ENCODE measurements at places on chromosomes 1 and 21.

DNA sequence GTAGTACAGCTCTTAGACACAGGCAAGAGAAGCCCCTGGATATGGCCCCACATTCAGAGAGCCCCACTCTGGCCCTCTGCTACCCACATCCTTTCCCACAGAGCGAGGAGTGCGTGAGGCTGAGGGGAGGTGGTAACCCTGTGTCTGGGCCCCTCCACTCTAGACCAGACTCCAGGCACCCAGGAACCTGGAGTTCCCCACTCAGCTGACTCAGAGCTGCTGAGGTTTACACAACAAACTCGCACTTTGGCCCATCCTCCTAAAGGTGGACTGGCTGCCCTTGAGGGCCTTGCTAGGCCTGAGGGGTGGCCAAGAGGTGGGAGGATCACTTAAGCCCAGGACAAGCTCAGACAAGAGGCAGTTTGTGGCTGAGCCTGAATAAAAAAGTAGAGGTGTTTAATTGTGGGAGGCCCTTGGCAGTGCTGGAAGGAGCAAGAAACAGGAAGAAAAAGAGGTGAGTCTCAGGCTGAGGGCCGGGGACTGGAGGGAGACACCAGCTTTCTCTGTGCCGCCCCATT is 10.7 kb downstream of the MR1 start:
- DNase-seq, result no peak

GRCh38 chr1:101331794-101332193 is 95.0 kb downstream of the S1PR1 start:
- no peak for DNase-seq

DNA sequence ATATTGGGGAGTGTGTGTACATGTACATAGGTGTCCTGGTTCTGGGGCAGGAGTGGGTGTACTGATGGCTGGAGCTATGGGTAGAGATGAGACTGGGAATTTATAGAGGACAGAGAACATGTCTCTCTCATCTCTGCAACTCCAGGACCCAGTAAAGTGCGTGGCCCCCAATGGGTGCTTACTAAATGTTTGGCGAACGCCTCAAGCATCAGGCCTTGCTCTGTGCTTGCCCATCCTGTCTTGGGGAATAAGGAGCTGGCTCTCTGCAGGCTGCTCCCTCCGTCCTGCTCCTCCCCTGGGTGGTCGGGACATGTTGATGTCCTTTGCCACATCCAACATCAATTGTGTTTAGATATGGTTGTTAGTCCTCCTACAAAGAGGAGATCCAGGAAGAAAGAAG is 161.7 kb downstream of the ZSCAN20 start:
- DNase-seq, result no peak

DNA sequence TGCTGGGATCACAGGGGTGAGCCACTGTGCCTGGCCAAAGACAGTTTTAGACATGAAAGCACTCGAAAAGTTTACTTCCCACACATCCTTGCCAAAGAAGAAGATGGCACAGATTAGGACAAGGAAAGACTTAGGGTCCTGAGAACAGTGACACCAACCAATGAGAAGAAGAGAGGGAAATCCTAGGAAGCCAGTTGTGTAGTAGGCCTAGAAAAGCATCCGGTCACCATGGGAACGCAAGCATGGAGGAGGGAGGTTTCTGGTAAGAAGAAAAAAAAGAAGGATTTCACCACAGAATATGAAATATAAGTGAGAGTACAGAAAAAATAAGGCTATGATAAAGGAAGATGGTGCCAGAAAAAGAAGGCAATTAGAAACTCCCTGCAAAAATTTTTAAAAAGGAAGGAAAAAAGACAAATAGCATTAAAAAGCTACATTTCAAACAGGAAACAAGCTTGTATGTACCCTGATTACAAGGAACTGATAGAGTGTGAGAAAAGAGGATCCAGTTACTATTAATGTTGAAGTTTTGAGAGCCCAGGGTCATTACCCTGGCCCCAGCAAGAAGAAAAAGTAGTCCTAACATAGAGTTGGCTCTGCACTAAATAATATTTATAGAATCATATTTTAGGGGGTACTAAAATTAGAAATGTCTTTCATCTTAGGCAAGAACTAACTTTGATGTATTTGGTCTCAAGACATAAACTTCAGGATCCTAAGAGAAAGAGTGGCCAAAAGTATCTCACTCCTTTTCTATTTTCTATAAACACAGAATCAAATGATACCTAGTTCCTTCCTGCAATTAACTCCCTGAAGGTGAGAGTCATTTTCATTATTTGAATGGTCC is 16.1 kb downstream of the DIPK1A start:
- DNase-seq, result no peak

DNA sequence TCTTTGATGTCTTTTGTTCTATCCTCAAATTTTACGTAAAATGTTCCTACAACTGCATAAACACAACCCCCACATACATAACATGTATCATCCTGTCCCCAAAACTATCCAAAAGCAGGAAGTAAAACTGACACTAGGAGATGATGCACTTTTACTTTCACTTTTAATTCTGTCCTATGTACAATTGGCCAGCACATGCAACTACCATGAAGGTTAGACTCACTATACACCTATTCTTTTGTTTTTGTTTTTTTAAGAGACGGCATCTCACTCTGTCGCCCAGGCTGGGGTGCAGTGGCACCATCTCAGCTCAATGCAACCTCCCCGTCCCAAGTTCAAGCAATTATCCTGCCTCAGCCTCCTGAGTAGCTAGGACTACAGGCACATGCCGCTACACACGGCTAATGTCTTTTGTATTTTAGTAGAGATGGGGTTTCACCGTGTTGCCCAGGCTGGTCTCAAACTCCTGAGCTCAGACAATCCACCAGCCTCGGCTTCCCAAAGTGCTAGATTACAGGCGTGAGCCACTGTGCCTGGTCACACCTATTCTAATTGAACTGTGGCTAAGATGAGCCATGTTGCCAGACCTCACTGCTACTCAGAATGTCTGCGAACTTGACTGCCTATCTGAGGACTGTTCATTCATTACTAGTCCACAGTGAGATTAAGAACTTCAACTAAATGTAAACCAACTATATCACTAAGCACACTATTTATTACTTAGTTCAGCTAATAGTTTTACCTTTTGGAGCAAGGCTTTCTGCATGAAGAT is 48.0 kb downstream of the TOR3A start:
- DNase-seq, result peak; percentile 73

DNA sequence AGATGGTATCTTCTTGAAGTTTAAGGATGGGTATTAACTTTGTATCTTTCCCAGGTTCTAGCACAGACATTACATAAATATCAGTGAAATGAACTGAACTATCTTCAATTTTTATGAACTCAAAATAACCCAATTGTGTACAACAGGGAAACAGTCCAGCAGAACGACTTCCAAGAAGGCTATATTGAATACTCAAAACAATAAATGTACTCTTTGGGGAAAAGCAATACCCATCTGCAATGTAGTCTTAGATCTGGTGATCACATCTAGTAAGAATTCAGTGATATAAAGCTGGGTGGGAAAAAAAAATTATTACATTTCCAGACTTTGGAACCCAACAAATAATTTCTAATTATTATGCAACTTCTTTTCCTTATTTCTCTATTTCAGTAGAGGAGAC is 33.1 kb upstream of the GORAB start:
- DNase-seq, result no peak

DNA sequence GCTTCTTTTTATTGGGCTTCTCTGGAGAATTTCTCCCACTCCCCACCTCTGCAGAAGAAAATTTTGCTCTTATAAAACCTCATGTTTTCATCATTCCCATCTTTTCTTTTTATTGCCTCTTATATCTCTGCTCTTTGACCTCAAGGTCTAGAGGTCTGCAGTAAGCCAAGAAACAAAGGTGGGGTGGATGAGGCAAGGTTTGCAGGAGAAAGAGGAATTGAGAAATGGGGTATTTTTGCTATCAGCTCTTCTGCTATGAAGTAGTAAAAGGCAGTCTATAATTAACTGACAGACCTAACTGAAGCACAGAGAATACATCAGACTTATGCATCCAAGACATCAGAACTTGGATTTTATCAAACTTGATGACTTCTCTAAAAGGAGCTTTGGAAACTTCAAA is 22.9 kb downstream of the SYT11 start:
- DNase-seq, result no peak

GRCh38 chr1:230501242-230501641 is 75.1 kb upstream of the PGBD5 start:
- no peak for DNase-seq

- peak; percentile 50 for DNase-seq
These were observed 771 bp downstream of the RABGAP1L start for GRCh38 chr1:174160109-174160473.

GRCh38 chr1:18107369-18108298 is at the start of gene IGSF21:
Gene IGSF21, plus strand, starts transcription at chr1:18107798. Its CDS starts 331 bp downstream, at chr1:18108129.
- no peak for DNase-seq

- no peak for DNase-seq
These were observed 599.1 kb downstream of the PTPRU start for GRCh38 chr1:29835406-29835805.

DNA sequence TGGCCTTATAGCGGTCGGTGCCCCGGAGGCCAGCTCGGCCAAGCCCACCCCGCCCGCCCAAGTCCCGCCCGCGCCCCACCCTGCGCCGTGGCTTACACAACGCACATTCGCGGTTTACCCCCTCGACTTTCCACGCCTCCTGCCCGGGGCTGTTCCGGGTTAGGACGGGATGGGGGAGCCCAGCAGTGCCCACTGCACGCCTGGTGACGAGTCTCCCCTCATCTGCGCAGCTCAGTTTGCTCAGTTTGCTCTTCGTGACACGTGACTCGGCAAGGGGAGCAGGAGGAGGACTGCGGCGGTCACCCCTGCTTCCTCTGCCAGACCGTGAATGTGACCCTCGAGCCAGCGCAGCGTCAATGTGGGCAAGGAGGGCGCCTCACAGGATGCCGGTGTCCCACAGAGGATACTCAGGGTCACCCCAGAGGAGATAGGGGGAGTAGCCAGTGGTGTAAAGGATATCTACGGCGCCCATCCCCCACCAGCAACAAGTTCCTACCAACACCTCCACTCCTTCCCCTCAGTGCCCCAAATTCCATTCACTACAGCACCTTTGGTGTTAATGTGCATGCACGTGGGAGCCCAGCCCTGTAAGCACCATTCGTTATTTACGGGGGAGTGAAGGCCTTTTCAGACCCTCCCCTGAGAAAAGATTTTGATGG is 350 bp upstream of the S100A6 start:
- peak; percentile 97 for DNase-seq

GRCh38 chr1:151790940-151791651 is 796 bp upstream of the TDRKH start:
- DNase-seq, result peak; percentile 46

- DNase-seq, result peak; percentile 75
These were observed 18.5 kb upstream of the MTARC1 start for GRCh38 chr1:220768126-220768601.

GRCh38 chr1:221228594-221228993 is 349.4 kb downstream of the HLX start:
- DNase-seq, result no peak

GRCh38 chr21:27265949-27266348 is 299.1 kb upstream of the ADAMTS5 start:
- DNase-seq, result no peak

DNA sequence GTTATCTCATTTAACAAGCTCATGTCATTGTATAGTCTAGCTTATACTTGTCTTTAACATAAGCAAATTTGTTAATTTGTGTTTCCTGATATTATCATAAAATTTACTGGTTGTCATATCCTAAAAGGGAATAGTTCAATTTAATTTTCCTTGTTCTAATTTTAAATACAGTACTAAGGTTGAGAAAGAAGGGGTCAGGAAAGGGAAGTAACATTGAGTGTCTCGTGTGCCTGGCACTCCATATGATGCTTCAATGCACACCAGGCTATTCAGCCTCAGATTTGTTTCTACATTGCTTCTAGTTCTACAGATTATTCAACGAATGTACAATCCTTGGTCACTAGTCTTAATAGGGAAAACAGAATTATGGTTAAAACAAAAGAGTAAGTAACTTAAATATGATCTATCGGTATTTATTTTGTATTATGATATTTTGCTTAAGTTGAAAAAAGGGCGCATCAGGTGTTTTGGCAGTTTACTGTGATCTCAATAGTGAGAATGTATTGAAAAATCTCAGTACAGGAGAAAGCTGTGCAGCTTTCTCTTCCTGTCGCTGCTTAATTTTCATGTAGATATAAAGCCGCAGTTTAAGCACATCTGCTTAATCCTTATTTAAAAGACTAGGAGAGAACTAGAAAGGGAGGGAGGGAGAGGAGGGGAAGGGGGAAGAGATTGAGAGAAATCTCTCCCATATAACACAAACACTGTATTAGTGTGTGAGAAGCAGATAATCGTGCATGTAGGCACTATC is 13.0 kb downstream of the PTPRC start:
- peak; percentile 49 for DNase-seq

- DNase-seq, result no peak
These were observed 175.9 kb downstream of the GREM2 start for GRCh38 chr1:240435996-240436566.

GRCh38 chr1:56686169-56686568 is 41.1 kb downstream of the PRKAA2 start:
- DNase-seq, result no peak

GRCh38 chr1:50476800-50477199 is 53.6 kb upstream of the DMRTA2 start:
- no peak for DNase-seq

DNA sequence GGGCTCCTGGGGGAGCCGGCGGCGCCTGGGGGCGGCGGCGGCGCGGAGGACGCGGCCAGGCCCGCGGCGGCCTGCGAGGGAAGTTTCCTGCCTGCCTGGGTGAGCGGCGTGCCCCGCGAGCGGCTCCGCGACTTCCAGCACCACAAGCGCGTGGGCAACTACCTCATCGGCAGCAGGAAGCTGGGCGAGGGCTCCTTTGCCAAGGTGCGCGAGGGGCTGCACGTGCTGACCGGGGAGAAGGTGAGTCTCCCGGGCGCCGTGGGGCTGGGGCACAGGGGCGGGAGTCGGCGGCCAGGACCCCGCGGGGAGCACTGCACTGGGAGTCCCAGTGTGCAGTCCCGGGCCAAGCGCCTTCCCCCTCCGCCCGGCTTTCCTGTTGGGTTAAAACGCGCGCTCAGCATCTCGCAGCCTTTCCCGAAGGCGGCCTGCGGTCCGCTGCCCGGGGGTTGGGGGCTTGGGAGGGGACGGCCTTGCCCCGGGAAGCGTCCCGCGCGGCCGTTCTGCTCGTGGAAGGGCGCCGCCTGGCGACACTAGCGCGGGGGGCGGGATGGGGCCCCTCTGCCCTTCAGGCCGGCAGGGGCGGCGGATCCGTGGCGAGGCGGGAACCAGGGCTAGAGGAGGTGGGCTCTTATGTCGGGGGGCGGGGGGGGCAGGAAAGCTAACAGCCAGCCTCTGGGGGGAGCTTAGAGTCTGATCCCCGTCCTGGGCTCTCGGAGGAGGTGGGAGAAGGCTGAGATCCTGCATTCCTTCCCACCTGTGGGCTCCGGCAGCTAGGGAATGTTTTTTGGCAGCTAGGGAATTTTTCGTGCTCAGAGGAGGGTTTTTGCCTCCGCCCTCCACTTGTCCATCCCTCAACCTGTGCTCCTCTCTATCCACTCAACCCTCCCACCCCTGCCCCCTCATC is 1.1 kb downstream of the HUNK start:
- DNase-seq, result peak; percentile 53

- no peak for DNase-seq
These were observed 44.1 kb upstream of the CYYR1 start for GRCh38 chr21:26617176-26617575.

GRCh38 chr1:233673261-233673946 is 59.5 kb downstream of the KCNK1 start:
- peak; percentile 1 for DNase-seq

- DNase-seq, result peak; percentile 91
These were observed 22.8 kb upstream of the DEGS1 start for GRCh38 chr1:224160171-224160682.
